ENCODE measurements at places on chromosomes 6 and 20. TPM values are rescaled to one million over a fixed set of nuclear protein-coding genes. Genes with fewer than 3 reads are reported as not detected.

DNA sequence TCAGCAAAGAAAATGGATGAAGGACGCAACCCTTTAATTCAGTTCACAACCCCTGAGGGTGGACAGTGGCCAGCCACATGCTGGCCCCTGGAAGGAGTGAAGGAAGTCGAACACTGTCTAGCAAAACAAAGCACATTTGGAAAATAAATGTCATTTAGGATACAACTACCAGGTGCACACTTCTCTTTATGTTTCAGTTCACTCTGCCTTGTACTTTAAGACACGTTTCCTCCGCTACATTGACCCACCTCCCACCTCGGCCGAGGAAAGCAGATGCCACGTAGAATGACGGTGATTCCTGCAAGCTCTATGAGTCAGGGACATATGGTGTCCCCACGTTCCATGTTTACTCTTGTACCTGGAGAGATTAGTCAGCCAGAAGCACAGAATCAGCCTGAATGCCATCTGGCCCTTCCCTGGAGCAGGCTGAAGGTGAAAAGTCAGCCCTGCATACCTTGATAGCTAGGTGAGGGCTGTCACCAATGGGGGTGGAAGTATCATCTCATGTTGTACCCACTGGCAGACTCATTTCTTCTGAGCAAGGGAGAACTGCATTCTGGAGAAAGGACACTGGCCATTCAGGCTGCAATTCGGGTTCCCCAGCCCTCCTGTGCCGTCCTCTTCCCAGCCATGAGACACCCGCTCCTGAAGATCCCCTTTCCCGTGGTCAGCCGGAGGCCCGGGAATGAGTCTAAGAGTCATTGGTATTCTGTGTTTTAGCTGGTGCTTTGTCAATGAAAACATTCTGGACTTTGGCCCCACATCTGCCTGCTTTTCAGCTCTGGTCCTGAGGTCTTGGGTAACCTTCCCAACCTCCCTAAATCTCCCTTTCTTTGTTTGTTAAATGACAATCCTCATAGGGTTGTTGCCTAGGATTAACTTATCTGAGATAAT lies 60.6 kb downstream of the FOXA2 start:
- DNase-seq: no peak

DNA sequence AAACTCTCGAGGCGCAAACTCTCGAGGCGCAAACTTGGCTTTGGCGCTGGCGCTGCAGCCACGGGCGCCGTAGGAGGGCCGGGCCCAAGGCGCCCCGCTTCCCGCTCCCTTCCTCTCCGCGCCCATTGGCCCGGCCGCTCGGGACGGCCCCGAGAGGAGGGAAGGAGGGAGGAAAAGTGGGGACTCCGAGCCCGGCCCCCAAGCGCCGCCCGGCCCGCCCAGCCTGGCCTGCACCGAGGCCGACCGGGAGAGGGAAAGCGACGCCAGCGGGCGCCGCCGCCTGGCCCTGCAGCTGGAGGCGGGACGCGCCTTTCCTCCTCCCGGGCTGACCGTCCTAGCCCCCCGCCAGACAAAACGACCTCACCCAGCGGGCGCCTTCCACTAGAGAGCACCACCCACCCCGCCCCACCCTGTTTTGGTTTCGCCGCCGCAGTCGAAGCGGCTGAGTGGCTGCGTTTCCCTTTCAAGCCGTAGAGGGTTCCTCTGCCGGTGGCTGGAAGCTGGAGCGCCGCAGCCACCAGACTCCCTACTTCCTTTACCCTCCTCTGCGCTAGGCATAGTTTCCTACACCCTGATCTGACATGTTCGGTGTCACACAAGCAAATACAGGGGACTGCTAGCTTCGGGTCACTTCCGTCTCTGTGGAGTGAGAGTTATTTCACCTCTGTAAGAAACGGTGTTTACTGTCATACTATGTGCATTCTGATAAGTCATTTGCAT lies at the start of gene MBOAT1:
MBOAT1 (minus strand) TSS at position 78 of the 720 bp plus-strand sequence. CDS start 235 bp downstream, outside the sequence.
- peak; percentile 92 for DNase-seq

GRCh38 chr6:11419763-11420453 lies 117.6 kb upstream of the TMEM170B start:
- no peak for DNase-seq

DNA sequence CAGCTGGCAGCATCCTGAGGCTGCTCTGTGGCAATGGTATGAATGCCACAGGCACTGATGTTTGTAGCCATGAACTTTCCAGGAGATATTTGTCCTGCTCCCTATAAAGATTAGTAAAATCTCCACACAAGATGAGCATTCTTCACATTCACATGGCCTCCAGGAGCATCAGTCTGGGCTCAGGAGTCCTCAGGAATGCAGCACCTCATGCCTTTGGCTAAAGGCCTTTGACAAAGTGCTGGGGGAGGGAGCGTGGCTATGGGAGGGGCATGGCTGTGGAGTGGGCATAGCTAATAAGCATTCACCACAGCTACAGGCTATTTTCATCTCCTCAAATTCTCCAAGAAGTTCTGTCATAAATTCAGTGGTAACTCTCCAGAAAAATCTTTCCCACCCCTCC lies 90.5 kb upstream of the LY86 start:
- no peak for DNase-seq

DNA sequence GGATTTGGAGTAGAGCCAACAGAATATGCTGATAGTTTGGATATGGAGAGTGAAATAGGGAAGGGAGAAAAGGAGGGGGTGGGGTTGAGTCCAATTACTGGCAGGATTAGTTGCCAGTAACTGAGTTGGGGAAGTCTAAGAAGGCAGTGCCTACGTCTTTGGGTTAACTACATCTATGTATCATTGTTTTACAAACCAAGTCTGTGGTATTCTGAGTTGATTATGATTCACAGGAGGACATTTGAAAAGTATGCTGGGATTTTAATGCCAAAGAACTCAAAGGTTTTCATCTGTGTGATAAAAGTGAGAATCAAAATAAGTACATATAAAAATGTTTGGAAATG lies 14.7 kb downstream of the DSE start:
- DNase-seq: no peak

GRCh38 chr20:34506480-34506879 lies 9.7 kb upstream of the DYNLRB1 start:
- DNase-seq: no peak

GRCh38 chr6:119671105-119671504 lies 321.5 kb upstream of the MAN1A1 start:
- DNase-seq: no peak

GRCh38 chr6:77455271-77455670 lies 8.0 kb downstream of the HTR1B start:
- DNase-seq: peak; percentile 27

The MOXD1 gene
- polyA plus RNA-seq: 168 TPM

Data from renal pelvis (tissue), 12 donors.